ENCODE measurements at places on chromosomes 3 and 15. TPM values are rescaled to one million over a fixed set of nuclear protein-coding genes. Genes with fewer than 3 reads are reported as not detected.

The ZIC1 gene
- total RNA-seq: not detected

The ADPGK gene
- 20.2 TPM for total RNA-seq

The GOLGA8R gene
- 2.2 TPM for total RNA-seq

The CYP1A1 gene
- 2.5 TPM for total RNA-seq

The SPINK8 gene
- not detected for total RNA-seq

The CD96 gene
- total RNA-seq: 0.42 TPM

DNA sequence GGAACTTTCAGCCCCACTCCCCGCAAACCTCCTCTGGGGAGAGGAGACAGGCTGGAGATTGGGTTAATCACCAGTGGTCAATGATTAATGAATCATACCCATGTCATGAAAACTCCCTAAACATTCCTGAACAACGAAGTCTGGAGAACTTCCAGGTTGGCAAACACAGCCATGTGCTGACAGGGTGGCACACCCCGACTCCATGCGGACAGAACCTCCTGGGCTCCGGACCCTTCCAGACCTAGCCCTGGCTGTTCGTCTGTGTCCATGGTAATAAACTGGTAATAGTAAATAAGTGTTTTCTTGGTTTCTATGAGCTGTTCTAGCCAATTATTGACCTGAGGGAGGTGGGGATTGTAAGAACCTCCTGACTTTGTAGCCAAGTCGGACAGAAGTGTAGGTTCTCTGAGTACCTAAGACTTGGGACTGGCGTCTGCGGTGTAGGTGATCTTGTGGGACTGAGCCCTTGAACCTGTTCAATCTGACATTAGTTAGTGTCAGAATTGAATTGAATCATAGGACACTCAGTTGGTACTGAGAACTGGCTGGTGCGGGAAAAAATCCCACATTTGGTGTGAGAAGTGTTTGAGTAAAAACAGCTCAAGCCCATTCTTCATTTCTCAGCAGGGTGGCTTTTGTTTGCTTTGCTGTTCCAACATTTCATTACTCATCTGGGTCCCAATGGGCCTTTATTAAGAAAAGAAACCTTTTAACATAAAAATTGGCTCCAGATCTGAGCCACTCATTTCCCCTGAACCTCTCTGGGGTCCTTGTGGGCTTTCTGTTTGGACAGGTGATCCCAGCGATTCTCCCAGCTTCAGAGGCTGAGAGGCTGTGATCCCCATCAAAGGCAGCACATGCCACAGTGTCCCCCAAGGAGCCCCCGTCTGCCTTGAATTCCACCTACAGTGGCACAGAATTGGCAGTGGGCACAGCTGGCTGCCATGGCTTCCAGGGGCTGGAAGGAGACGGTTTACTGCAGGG is 151.0 kb downstream of the TJP1 start:
- DNase-seq: no peak
- peaks cover 16% of the 10 kb centered on the region for H3K4me1 ChIP-seq
- H3K27ac ChIP-seq: no peak overlapping the region
- no peak overlapping the region for H3K4me3 ChIP-seq
- H3K27me3 ChIP-seq: peaks cover 19% of the 10 kb centered on the region

GRCh38 chr15:99788156-99788555 is 54.9 kb upstream of the LYSMD4 start:
- no peaks in the 10 kb centered on the region for H3K36me3 ChIP-seq
- no peaks in the 10 kb centered on the region for H3K27me3 ChIP-seq
- H3K27ac ChIP-seq: no peak overlapping the region
- no peak overlapping the region for H3K4me3 ChIP-seq
- H3K4me1 ChIP-seq: no peaks in the 10 kb centered on the region

- no peaks in the 10 kb centered on the region for H3K36me3 ChIP-seq
- H3K4me1 ChIP-seq: no peaks in the 10 kb centered on the region
- H3K27ac ChIP-seq: no peak overlapping the region
- H3K27me3 ChIP-seq: no peaks in the 10 kb centered on the region
Measured at GRCh38 chr15:46456456-46456855, 821.6 kb downstream of the SQOR start.

- no peak for DNase-seq
- H3K4me1 ChIP-seq: no peaks in the 10 kb centered on the region
- no peak overlapping the region for H3K4me3 ChIP-seq
- H3K36me3 ChIP-seq: no peaks in the 10 kb centered on the region
- H3K27ac ChIP-seq: no peak overlapping the region
Measured at GRCh38 chr3:127296166-127296565, 8.3 kb upstream of the PRR20G start.

DNA sequence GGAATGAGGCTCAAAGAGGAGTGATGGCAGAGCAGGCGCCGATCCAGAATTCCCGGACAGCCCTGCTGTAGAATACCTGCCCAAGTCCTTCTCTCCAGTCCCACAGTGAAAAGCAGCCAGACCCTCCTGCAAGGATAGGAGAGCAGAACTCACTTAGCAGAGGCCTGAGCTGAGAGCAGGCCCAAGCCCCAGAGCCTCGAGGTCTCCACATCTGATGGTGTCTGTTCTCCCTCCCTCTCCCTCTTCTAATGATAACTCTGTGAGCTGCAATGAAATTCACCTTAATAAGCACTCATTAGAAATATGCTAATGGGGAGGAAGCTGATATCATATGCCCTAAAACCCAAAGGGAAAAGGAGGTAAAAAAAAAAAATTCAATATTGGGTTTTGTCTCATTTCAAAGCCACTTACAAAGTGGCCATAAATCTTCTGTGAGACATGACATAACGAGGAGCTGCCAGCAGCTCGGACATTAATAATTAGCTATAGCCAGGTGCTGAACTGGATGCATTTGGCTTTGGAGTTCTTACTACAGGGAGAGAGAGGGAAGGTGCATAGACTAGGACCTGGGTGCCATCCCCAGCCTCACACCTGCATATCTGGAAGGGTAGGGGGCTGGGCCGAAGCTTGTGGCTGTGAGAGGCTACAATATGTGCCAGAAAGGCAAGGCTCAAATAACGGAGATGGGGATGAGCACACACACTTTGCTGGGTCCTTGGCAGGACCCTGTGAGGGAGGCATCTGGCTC is 108.4 kb downstream of the MEGF11 start:
- peaks cover under 1% of the 10 kb centered on the region for H3K4me1 ChIP-seq
- H3K27ac ChIP-seq: no peak overlapping the region
- no peaks in the 10 kb centered on the region for H3K36me3 ChIP-seq
- H3K27me3 ChIP-seq: peaks cover 21% of the 10 kb centered on the region
- H3K4me3 ChIP-seq: no peak overlapping the region

DNA sequence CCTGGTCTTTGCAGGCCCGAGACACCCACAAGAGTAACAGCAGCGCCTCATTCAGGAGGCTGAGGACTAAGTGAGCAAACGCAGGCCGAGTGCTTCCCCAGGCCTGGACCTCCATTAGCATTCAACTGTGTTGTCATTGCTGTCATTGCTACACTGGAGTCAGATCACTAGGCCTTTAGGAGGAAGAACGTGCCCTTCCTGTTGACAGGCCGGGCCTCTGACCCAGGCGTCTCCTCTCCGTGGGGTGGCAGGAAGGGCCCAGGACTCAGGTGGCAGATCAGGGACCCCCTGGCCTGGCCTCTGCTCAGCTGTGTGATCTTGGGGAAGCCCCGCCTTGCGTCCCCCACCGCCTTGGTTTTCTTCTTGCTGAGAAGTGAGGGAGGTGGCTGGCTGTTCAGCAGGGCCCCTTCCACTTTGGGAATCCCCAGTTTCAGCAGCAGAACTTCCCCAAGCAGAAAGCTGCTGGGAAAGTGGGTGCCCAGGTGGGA is 19.1 kb downstream of the ZDHHC19 start:
- H3K36me3 ChIP-seq: no peaks in the 10 kb centered on the region
- no peaks in the 10 kb centered on the region for H3K4me1 ChIP-seq
- no peaks in the 10 kb centered on the region for H3K27me3 ChIP-seq
- H3K27ac ChIP-seq: no peak overlapping the region

- H3K4me3 ChIP-seq: no peak overlapping the region
- no peaks in the 10 kb centered on the region for H3K4me1 ChIP-seq
- DNase-seq: no peak
Measured at GRCh38 chr3:141305436-141305835, 62.9 kb upstream of the ZBTB38 start.

- H3K36me3 ChIP-seq: no peaks in the 10 kb centered on the region
- H3K27me3 ChIP-seq: no peaks in the 10 kb centered on the region
- no peaks in the 10 kb centered on the region for H3K4me1 ChIP-seq
- H3K4me3 ChIP-seq: no peak overlapping the region
Measured at GRCh38 chr15:69820819-69821218, 276.9 kb downstream of the TLE3 start.

DNA sequence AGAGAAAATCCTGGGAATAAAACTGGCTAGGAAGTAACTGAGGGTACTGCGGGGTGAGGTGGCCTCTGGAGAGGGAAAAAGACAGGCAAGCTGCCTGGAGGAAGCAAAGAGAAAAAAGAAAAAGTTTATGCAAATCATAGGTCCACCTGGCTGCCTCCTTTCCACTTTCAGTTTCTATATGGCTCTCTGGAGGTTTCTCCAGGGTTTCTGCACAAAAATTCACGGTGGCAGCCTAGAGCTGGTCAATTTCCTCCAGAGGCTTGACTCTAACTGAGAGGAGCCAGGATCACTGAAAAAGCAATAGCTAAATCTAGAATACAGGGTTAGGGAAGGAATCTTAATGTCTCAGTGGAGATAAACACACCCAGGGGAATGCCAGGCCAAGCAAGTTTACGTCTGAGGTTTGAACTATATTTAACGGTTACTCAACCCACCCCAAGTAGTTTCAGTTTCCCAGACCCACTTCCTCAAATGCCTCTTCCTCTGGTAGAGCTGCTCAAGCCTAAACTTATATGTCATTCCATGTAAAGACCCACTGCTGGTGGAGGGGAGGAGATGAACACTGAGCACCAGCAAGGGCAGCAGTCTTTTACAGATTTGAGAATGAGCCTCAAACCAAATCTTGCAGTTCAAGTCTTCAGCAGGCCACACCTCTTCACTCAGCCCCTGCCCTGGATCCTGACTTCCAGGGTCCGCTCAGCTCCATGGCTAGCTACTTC is 5.7 kb downstream of the LYSMD2 start:
- H3K4me3 ChIP-seq: peak overlapping the region; percentile 48
- H3K36me3 ChIP-seq: no peaks in the 10 kb centered on the region
- H3K27ac ChIP-seq: peak overlapping the region; percentile 78

GRCh38 chr15:100189849-100190248 is 151.9 kb downstream of the ADAMTS17 start:
- no peak for DNase-seq
- no peaks in the 10 kb centered on the region for H3K36me3 ChIP-seq
- no peaks in the 10 kb centered on the region for H3K27me3 ChIP-seq
- H3K4me1 ChIP-seq: peaks cover 36% of the 10 kb centered on the region
- H3K27ac ChIP-seq: no peak overlapping the region

GRCh38 chr3:29189328-29189727 is 91.5 kb upstream of the RBMS3 start:
- H3K36me3 ChIP-seq: no peaks in the 10 kb centered on the region
- H3K4me1 ChIP-seq: no peaks in the 10 kb centered on the region
- H3K27me3 ChIP-seq: no peaks in the 10 kb centered on the region
- no peak overlapping the region for H3K4me3 ChIP-seq
- no peak overlapping the region for H3K27ac ChIP-seq

DNA sequence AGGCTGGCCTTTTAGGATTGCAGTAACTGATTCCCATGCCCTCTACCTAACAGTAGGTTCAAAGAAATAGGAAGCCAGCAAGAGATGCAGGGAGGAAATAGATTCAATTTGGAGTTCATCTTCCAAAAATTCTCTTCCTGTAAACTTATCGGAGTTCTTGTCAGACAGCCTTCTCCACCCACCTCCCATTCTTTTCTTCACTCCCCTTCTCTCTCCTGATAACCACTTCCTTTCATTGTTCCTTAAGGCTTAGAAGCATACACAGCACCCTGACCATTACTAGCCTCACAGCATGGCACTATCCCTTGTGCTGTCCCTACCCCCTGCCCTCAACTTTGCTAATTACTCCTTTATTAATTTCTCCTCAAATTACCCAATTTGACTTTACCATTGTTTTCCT is 130.4 kb upstream of the ADAMTS9 start:
- H3K36me3 ChIP-seq: no peaks in the 10 kb centered on the region
- H3K27me3 ChIP-seq: no peaks in the 10 kb centered on the region
- no peak for DNase-seq
- peaks cover 38% of the 10 kb centered on the region for H3K4me1 ChIP-seq

- no peaks in the 10 kb centered on the region for H3K27me3 ChIP-seq
- no peak for DNase-seq
- H3K27ac ChIP-seq: no peak overlapping the region
- no peaks in the 10 kb centered on the region for H3K4me1 ChIP-seq
- H3K4me3 ChIP-seq: no peak overlapping the region
- no peaks in the 10 kb centered on the region for H3K36me3 ChIP-seq
Measured at GRCh38 chr3:165885558-165886270, 48.5 kb upstream of the BCHE start.

GRCh38 chr3:127158614-127159229 is 34.2 kb upstream of the PRR23E start:
- H3K27ac ChIP-seq: no peak overlapping the region
- no peak overlapping the region for H3K4me3 ChIP-seq
- no peaks in the 10 kb centered on the region for H3K4me1 ChIP-seq
- peaks cover 59% of the 10 kb centered on the region for H3K27me3 ChIP-seq
- no peaks in the 10 kb centered on the region for H3K36me3 ChIP-seq
- no peak for DNase-seq

GRCh38 chr3:174659511-174659910 is 199.6 kb upstream of the NAALADL2 start:
- H3K4me1 ChIP-seq: no peaks in the 10 kb centered on the region

GRCh38 chr3:49812916-49813496 is 747 bp downstream of the UBA7 start:
- H3K27me3 ChIP-seq: no peaks in the 10 kb centered on the region
- no peak for DNase-seq
- peak overlapping the region; percentile 67 for H3K4me3 ChIP-seq

DNA sequence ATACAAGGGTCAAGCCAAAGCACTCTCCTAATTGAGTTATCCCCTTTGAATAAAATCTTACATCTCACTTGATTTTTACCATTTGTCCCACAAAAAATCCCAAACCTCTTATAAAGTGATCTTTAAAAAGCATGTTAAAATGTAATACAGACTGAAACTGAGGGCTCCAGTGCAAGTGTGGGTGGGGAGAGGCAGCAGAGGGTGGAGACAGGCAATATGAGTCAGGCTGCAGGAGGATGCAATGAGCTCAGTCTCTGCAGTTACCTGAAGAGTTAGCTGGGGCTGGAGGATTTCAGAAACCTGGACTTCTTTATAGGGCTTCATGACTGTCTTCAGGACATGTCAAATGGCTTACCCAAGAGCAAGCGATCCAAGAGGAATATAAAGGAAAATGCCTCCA is 14.2 kb upstream of the COLQ start:
- H3K4me1 ChIP-seq: no peaks in the 10 kb centered on the region
- H3K36me3 ChIP-seq: no peaks in the 10 kb centered on the region
- no peak for DNase-seq
- no peak overlapping the region for H3K27ac ChIP-seq
- H3K27me3 ChIP-seq: no peaks in the 10 kb centered on the region

DNA sequence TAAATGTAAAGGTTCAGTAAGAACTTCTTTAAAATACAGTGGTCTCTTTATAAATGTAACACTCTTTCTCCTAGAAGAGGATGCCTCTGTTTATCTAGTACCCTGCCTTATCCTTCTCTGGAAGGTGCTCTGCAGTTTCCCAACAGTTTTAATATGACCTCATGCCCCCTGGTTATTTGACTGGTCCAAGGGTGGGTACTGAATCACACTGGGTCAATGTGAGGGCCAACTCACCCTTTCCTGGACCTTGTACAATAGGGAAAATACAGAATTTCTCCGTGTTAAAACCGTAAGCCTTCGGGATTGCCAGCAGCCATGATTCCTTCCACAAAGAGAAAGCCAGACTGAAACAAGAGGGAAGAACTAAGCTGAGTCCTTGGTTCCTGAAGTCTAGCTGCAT is 9.2 kb downstream of the DCBLD2 start:
- no peak overlapping the region for H3K27ac ChIP-seq
- no peak overlapping the region for H3K4me3 ChIP-seq
- H3K27me3 ChIP-seq: no peaks in the 10 kb centered on the region
